ENCODE measurements at places on chromosomes 6 and 20. TPM values are rescaled to one million over a fixed set of nuclear protein-coding genes. Genes with fewer than 3 reads are reported as not detected.

TOMM34 gene
- 10.3 TPM for total RNA-seq

DST gene
- total RNA-seq = 243 TPM

SAMD5 gene
- 0.51 TPM for total RNA-seq

TMEM14A gene
- total RNA-seq = 8.7 TPM

COL9A3 gene
- 5.5 TPM for total RNA-seq

LY6G6D gene
- total RNA-seq = not detected

MEI4 gene
- 0.65 TPM for total RNA-seq

CRISP3 gene
- not detected for total RNA-seq

GPR6 gene
- total RNA-seq = not detected

MOXD1 gene
- total RNA-seq = 3.1 TPM

BPI gene
- total RNA-seq = not detected

XKR7 gene
- total RNA-seq = not detected

PPIL6 gene
- 4.5 TPM for total RNA-seq

HCRTR2 gene
- not detected for total RNA-seq

C6orf15 gene
- not detected for total RNA-seq

RIMS4 gene
- not detected for total RNA-seq

PARD6B gene
- total RNA-seq = 5.6 TPM

PRPH2 gene
- 0.49 TPM for total RNA-seq

VNN1 gene
- 2.2 TPM for total RNA-seq

NKAPL gene
- 7.4 TPM for total RNA-seq

FAM110A gene
- total RNA-seq = 2.6 TPM

CAGE1 gene
- total RNA-seq = 0.11 TPM

GSTA3 gene
- not detected for total RNA-seq

OR2H1 gene
- not detected for total RNA-seq

SOX12 gene
- 16.5 TPM for total RNA-seq

ORC3 gene
- total RNA-seq = 18.9 TPM

CCN2 gene
- total RNA-seq = 12.5 TPM

HLA-DQB2 gene
- 3.1 TPM for total RNA-seq

TUBB2B gene
- 0.97 TPM for total RNA-seq

HMGCLL1 gene
- 2.2 TPM for total RNA-seq

FAM209B gene
- total RNA-seq = not detected

KCNK17 gene
- not detected for total RNA-seq

FAXC gene
- total RNA-seq = not detected

BMP2 gene
- total RNA-seq = 2.3 TPM

SCUBE3 gene
- total RNA-seq = 10.3 TPM

KCNG1 gene
- 0.32 TPM for total RNA-seq

TRAPPC3L gene
- not detected for total RNA-seq

PGK2 gene
- not detected for total RNA-seq

PTCRA gene
- total RNA-seq = not detected

UBE2C gene
- 1.7 TPM for total RNA-seq

TDRD6 gene
- total RNA-seq = 0.35 TPM

CD93 gene
- total RNA-seq = 43.5 TPM
